ENCODE measurements at places on chromosomes 4 and X.

GRCh38 chrX:46791927-46792809 lies 33.2 kb upstream of the SLC9A7 start:
- DNase-seq = no peak

DNA sequence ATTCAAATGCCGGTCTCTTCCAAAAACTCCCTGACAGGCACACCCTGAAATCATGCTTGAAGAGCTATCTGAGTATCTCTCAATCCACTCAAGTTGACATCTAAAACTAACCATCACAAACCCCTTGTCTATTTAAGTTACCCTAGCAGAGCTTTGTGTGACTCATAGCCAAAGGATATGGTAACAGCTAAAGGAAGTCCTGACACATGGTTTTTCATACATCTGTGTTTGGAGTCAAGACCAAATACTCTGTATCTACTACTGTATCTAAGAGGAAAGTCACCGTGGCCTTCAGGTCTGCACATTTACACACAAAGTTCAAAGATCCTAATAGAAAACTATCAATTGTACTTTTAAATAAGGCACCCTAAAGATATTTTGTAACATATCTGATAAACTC lies 239.6 kb upstream of the VCX start:
- DNase-seq = no peak

GRCh38 chr4:1400831-1401408 lies 5.3 kb downstream of the NKX1-1 start:
- no peak for DNase-seq

DNA sequence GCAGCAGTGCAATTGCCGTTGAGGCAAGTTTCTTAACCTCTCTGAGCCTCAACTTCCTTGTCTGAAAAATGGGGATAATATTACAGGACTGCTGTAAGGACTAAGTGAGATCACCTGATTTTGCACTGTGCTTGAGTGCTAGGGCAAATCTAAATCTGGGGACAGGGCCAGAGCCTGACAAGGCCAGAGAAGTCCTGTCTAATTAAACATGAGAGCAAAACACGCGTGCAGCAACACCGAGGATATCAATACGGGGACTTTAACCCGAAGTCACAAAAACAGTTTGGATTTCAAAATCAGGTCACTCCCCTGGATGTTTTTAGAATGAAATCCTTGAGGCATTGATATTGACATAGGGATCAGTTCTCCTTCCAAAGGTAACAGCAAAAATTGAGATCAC lies 5.7 kb upstream of the GJB1 start:
- DNase-seq = no peak

GRCh38 chrX:109954333-109954732 lies 48.6 kb upstream of the TMEM164 start:
- no peak for DNase-seq

- no peak for DNase-seq
Measured at GRCh38 chr4:14345356-14345775, 656.9 kb upstream of the CPEB2 start.

- DNase-seq = no peak
Measured at GRCh38 chrX:48813644-48814043, 11.8 kb downstream of the HDAC6 start.

DNA sequence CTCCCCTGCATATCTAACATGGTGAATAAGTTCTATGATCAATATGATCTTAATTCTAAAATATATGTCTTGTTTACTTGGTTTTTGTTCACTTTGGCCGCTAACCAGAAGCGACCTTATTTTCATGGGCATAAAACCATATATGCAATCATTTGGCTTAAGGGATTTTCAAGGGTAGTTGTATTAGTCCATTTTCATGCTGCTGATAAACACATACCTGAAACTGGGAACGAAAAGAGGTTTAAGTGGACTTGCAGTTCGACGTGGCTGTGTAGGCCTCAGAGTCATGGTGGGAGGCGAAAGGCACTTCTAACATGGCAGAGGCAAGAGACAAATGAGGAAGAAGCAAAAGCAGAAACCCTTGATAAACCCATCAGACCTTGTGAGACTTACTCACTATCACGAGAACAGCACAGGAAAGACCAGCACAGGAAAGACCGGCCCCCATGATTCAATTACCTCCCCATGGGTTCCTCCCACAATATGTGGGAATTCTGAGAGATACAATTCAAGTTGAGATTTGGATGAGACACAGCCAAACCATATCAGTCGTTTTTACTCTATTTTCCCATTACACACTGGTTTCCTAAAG lies 114.3 kb upstream of the CPEB2 start:
- no peak for DNase-seq

DNA sequence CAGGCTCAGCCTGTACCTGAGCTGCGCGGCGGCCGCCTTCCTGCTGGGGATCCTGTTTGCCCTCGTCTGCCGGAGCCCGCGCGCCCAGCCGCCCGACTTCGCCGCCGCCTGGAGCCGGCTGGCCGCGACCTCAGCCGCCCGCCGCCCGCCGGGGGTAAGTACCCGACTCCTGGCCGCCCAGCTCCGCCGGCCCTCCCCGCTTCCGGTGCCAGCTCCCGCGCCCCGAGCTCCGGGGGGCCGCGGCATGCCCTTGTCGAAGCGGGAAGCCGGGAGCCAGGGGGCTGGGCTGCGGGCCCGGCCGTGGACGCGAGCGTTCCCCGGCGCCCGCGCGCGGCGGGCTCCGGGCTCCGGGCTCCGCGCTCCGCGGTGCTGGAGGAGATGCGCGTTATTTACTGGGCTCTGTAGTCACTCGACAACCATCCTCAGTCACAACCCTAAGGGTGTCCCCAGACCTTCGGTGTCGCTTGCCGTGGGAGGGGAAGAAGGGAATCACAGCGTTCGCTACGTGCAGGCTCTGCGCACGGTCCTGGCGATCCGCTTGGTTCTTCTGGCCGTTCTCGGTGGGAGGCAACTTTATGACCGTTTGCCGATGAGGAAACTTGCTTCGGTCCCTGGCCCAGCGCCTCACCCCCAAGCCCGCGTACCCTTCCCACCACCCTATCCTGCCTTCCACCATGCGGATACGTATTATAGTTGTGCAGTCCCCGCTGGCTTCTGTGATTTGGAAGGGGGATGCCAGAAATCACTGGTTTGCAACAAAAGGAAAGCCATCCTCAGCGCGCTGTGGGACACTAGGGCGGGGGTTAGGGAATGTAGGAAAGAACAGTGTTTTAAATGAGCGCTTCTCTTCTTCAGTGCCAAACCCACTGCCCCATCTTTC lies 944 bp downstream of the SNX25 start:
- DNase-seq = no peak

DNA sequence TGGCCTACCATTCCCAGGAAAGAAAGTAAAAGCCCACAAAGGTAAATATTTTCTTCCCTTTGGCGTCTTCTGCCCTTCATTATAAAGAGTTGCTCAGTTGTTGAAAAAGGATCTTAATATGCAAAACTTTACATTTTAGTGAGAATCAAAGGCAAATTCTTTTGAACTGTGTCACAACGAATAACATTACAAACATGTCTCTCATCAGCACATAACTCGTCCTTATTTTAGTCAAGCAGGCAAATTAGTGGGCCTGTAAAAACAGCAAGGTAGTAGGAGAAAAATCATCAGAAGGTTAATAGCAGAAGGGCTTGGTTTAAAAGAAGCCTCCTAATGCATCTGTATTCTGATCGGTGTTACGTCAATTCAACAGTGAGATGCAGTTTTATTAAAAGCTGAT lies 647.3 kb upstream of the DIPK2B start:
- no peak for DNase-seq

GRCh38 chrX:16924631-16925480 lies 21.6 kb upstream of the REPS2 start:
- DNase-seq = no peak

- no peak for DNase-seq
Measured at GRCh38 chr4:66465111-66465510, 794.8 kb upstream of the EPHA5 start.

- DNase-seq = no peak
Measured at GRCh38 chrX:86171366-86171765, 23.1 kb downstream of the DACH2 start.

- DNase-seq = no peak
Measured at GRCh38 chr4:65340382-65341109, 329.7 kb downstream of the EPHA5 start.

DNA sequence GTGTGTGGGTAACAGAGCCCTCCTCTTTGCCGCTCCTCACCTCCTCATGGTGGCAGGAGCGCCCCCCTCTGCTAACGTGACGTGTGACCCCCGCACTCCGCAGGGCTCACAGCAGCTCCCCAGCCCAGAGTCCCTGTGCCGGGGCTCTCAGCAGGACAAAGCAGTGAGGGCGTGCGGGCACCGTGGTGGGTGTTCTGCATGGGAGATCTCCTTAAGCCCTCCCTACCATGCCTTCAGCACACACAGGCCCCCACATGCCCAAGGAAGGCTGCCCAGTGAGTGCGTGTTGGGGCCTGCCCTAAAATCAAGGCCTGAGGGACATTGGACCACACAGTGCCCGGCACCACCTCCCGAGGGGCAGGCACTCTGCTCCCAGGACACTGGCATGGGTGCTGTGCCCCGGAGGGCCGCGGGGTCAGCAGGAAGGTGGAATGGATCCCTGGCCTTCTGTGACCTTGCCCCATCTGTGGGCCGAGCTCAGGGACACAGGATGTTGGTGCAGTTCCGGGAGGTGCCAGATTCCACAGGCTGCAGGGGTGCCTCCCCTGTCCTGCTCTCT lies 10.1 kb downstream of the PSAPL1 start:
- DNase-seq = no peak

DNA sequence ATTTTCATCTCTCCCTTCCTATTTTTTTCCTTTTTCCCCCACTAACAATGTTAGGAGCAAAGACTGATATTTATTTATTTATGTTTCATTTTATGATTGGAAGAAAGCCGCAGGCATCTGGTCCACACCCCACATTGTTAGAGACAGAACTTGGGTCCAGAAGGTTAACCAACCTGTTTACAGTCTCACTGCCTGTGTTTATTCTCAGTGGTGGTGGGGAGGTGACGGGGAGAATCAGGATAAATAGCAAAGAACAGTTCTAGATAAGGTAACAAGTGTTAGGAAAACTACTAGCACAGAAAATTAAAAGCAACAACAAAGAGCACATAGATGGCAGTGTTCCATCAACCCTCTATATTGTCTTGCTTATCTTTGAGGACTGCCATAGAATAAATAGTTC lies 301.7 kb upstream of the DIPK2B start:
- no peak for DNase-seq

DNA sequence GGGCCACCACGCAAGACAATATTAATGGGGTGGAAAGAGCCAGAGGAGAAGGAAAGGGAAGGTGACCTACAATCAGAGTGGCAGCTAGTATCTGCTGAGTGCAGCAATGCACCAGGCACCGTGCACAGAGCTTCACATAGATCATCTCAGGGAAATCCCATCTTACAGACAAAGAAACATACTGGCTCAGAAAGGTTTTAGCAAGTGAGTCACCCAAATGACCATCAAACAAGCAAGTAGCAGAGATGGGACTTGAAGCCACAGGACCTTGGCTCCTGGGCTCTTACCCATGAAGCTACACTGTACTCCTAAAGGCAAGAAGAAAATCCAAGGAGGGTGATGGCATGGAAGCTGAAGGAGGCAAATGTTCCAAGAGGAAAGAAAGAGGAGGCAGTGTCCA lies 6.8 kb downstream of the ANXA5 start:
- DNase-seq = no peak

GRCh38 chr4:117134386-117134785 lies 49.0 kb upstream of the TRAM1L1 start:
- DNase-seq = no peak
